Uterine smooth muscle cell (primary cell): ENCODE measurements at places on chromosomes 1 and 21. TPM values are rescaled to one million over a fixed set of nuclear protein-coding genes. Genes with fewer than 3 reads are reported as not detected.

Gene YTHDF2
- 53.9 and 63.7 TPM in 2 replicates for total RNA-seq

Gene MAP1LC3C
- total RNA-seq, result 0.25 and 0.44 TPM in 2 replicates

Gene SFN
- total RNA-seq, result 0.12 and 0.33 TPM in 2 replicates

Gene S100A8
- not detected in 2 replicates for total RNA-seq

Gene ASPM
- total RNA-seq, result 25.4 and 108 TPM in 2 replicates

Gene TIAM1
- total RNA-seq, result 0.37 and 0.89 TPM in 2 replicates

Gene TTLL7
- 20.7 and 20.9 TPM in 2 replicates for total RNA-seq

Gene TRIM63
- total RNA-seq, result 0.11 and 0.25 TPM in 2 replicates

Gene C1QA
- total RNA-seq, result not detected in 2 replicates

Gene RGS8
- total RNA-seq, result under 0.01 TPM in 1 of 2 replicates, not detected in the other

Gene APCS
- total RNA-seq, result not detected in 2 replicates

Gene NUDC
- 27.2 and 44.3 TPM in 2 replicates for total RNA-seq

Gene TGFB2
- total RNA-seq, result 2.8 and 4.5 TPM in 2 replicates

Gene CFHR3
- not detected in 2 replicates for total RNA-seq

Gene TDRD10
- total RNA-seq, result not detected in 2 replicates

Gene LENEP
- total RNA-seq, result 1.00 TPM in 1 of 2 replicates, not detected in the other

Gene PEX14
- 12.0 and 12.5 TPM in 2 replicates for total RNA-seq

Gene PCBP3
- 2.8 and 4.2 TPM in 2 replicates for total RNA-seq

Gene FALEC
- 0.25 and 0.77 TPM in 2 replicates for total RNA-seq

Gene ALX3
- total RNA-seq, result not detected in 2 replicates

Gene BATF3
- total RNA-seq, result 0.75 and 1.5 TPM in 2 replicates

Gene HSD3B1
- total RNA-seq, result not detected in 2 replicates

Gene C4BPB
- total RNA-seq, result not detected in 2 replicates

Gene PTPRF
- 58.4 and 90.2 TPM in 2 replicates for total RNA-seq

Gene ANP32E
- total RNA-seq, result 30.7 and 59.3 TPM in 2 replicates

Gene WDR3
- 28.6 and 44.5 TPM in 2 replicates for total RNA-seq

Gene PLA2G5
- total RNA-seq, result not detected in 2 replicates

Gene S100A2
- total RNA-seq, result 1.00 and 2.4 TPM in 2 replicates

Gene OR2L2
- under 0.01 TPM in 1 of 2 replicates, not detected in the other for total RNA-seq

Gene LCK
- not detected in 2 replicates for total RNA-seq

Gene VTCN1
- total RNA-seq, result not detected in 2 replicates

Gene LCE2A
- 0.25 and 2.2 TPM in 2 replicates for total RNA-seq

Gene ZNF648
- total RNA-seq, result not detected in 2 replicates

Gene ITGB2
- total RNA-seq, result not detected in 2 replicates

Gene UBIAD1
- total RNA-seq, result 7.4 and 9.5 TPM in 2 replicates

Gene RAB3B
- 24.7 and 43.3 TPM in 2 replicates for total RNA-seq

Gene CELA2A
- not detected in 2 replicates for total RNA-seq
